ENCODE measurements at places on chromosomes 12 and 14. TPM values are rescaled to one million over a fixed set of nuclear protein-coding genes. Genes with fewer than 3 reads are reported as not detected.

GRCh38 chr12:3944620-3945019 is 71.4 kb upstream of the PARP11 start:
- peaks cover 15% of the 10 kb centered on the region for H3K36me3 ChIP-seq
- no peak overlapping the region for H3K27ac ChIP-seq
- no peaks in the 10 kb centered on the region for H3K27me3 ChIP-seq
- H3K4me3 ChIP-seq = no peak overlapping the region

- no peak overlapping the region for H3K4me3 ChIP-seq
- no peak for DNase-seq
- H3K27ac ChIP-seq = no peak overlapping the region
- H3K27me3 ChIP-seq = peaks cover 2% of the 10 kb centered on the region
- no peaks in the 10 kb centered on the region for H3K4me1 ChIP-seq
Observed at GRCh38 chr14:96166461-96167223, 38.0 kb upstream of the BDKRB2 start.

The WNT5B gene
- total RNA-seq = not detected

The SLC7A7 gene
- total RNA-seq = 3.5 TPM

DNA sequence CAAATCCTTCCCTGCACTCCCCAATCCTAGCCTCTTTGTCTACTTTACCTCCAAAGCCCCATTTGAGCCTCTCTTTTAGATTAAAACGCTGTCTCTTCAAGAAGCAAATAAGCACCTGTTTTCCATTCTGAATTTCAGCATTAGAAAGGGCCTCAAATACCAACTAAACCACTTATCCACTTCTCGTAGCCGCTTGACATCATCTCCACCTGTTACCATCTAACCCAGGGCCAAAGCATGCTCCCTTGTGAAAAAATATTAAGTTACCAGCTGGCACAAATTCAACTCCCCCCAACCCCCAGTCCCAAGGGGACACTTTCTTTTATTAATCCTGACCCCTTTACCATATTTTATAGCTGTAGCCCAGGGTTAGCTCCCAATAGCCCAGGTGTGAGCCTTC is 43.1 kb downstream of the GPHB5 start:
- H3K4me1 ChIP-seq = no peaks in the 10 kb centered on the region
- H3K27me3 ChIP-seq = peaks cover 5% of the 10 kb centered on the region

The SYCP3 gene
- total RNA-seq = 0.71 TPM

The REM2 gene
- total RNA-seq = 4.8 TPM

GRCh38 chr12:109995361-109995685 is 845 bp downstream of the GIT2 start:
- H3K4me3 ChIP-seq = peak overlapping the region; percentile 95
- peak overlapping the region; percentile 84 for H3K27ac ChIP-seq

- DNase-seq = no peak
- H3K4me3 ChIP-seq = no peak overlapping the region
Observed at GRCh38 chr14:90580377-90581335, 183.8 kb downstream of the CALM1 start.

All from naive thymus-derived CD8-positive, alpha-beta T cell (primary cell).